ENCODE measurements at places on chromosomes 7 and 10. TPM values are rescaled to one million over a fixed set of nuclear protein-coding genes. Genes with fewer than 3 reads are reported as not detected.
A peak's percentile ranks its signal among the peaks of the same experiment; 100 is the strongest.

EZH2 gene
- 1.6 TPM for polyA plus RNA-seq

HOXA10 gene
- polyA plus RNA-seq = 17.9 TPM

DNA sequence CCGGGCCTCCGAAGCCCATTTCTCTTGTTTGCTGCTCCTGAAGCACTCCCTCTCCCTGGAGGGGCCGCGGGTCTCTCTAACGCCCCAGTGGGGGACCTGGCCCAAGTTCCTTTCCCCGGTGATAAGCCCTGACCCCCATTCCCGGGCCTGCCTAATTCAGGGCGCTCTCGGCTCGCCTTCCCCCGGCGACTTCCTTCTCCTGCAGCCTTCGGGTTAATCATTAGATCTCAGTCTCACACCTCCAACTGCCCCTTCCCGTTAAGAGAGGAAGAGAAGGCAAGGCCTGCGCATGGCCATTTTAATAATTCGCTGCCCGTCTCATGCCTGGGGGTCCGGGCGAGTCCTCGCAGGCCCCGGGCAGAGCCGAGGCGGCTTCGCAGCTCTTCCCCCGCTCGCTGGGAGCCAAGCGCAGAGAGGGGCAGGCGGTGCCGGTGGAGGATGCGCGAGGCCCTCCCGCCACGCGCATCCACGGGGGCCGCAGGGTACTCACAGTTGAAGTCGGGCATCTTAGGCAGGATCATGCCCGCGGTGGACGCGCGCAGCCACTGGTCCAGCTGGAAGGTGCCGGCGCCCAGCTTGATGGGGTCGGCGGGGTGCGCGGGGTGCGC is 1.2 kb downstream of the MNX1 start:
- DNase-seq = no peak

DNA sequence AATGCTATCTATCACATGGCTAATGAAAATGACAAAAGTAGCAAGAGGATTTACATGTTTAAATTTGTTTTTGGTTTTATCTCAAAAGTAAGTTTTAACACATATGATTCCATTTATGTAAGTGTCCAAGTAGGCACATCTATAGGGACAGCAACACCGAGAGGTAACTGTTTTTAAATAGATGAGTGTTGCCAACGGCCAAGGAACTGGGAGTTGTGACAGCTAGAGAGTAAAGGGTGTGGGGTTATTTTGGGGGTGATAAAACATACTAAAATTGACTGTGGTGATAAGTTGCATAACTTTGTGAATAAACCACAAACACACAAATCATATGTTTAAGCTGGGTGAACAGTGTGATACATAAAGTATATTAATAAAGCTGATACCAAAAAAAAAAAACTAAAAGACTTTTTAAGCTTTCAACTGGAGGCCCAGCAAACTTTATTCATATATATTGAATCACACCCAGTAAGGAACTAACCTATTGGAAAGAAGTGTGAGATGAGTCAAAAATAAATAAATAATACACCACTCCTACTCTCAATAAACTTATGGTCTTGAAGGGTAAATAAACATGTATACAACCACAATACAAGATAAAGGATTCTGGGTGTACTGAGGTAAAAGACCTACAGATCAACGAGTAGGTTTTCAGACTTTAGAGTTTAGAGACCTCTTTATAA is 33.0 kb downstream of the LRRC72 start:
- no peak for DNase-seq

DNA sequence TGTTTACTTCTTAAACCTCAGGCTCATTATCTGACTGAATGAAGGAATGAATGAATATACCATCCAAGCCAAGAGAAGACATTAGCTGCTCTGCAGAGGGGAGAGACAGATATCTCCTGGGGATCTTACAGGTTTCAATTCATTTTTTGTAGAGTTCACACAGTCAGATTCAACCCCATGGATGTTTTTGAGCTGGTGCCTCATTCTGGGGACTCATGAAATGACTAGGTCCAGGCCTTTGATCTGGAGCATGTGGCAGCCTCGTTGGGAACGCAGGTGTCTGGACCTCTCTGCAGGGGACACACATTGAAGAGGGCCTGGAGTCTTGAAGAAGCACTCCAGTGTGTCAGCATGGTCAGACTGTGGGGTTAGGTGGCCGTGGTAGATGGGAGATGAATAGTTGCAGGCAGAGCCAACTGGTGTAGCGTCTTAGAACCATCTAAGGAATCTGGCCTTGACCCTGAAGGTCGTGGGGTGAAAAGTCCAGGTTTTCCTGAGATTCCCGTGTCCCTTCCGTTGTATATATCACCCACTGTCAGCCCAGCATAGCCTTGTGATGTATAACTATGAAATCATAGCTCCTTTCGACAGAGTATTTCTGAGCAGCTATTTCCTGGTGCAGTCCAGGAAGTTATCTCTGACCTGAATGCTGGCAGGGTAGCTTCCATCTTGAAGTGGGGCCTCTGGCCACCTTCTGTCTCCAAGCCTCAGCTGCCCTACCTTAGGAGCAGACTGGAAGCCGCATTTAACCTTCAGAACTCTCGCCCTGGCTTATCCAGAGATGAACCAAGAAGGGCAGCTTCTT is 22.3 kb downstream of the BTBD16 start:
- no peak for DNase-seq

DNA sequence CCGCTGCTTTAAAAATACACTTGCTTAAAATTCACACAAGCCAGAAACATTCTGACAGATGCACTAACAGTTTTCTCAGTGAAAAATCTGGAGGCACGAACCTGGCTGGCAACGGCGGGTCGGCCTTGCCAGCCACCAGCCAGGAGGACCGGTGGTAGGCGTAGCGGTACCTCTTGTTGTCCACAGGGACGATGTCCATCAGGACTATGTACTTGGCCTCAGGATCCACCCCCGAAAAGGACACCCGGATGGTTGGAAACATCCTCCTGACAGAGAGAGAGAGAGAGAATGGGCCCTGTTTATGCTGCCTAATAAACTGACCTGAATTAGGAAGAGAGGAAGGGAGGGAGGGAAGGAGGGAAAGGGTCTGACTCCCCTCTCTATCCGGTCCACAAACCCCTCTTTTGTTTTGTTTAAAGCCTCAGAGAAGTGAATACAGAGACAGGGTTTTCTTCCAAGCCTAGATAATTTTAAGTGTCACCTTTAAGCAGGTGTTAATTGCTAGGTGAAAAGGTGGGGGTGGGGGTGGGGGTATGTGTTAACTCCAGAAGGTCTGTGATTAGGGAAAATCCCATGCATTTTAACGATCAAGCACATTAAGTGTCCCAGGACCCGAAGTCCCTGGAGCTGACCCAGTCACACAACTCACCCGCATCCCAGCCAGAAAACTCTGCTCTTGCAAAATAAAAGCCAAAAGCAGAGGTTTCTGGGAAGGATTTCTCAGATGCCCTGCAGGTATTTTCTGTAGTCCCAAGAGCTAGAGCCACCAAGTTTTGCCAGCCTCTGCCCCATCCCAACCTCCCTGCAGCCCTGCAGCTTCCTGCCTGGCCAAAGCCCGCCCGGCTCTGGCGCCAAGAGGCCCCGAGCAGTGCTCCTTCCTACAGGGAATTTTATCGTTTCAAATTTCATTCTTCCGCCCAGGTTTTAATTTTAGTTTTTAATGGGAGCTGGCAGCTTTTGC is 5.0 kb downstream of the TBX20 start:
- peak; percentile 16 for DNase-seq

DNA sequence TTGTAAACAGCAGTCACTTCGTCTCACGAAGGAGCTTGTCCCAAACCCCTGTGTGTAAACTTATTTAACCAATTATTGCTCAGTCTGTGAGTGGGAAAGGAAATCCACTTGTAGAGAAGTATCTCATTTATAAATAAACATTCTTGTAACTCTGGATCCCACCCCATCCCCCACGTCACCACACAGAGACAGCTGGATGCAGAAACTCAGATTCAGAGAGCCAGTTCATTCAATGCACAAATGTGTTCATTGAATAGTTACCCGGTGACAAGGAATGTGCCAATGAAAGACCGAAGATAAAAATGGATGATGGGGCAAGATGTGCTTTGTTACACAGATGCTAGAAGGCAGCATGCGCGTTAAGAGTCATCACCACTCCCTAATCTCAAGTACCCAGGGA is 8.3 kb upstream of the OCM start:
- no peak for DNase-seq

Data from kidney (tissue), 22 donors.